ENCODE measurements at places on chromosomes 1 and 21.

GRCh38 chr1:156858555-156858956 is 361 bp downstream of the INSRR start:
- no peak for DNase-seq

DNA sequence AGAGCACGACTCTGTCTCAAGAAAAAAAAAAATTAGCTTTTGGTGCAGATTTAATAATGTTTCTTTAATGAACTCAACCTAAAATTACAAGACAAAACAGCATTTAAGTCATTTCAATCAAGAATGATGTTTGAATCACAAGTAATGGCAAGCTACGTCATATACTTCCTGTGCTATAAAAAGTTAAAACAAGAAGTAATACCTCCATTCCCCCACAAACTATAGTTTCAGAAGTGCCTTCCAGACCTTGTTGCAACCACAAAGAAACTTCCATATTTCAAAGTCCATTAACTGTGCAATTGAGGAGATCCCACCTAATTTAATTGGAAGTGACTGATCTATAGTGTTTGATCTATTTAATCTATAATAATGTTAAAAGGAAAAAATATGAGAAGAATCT is 15.1 kb downstream of the NRDC start:
- no peak for DNase-seq

DNA sequence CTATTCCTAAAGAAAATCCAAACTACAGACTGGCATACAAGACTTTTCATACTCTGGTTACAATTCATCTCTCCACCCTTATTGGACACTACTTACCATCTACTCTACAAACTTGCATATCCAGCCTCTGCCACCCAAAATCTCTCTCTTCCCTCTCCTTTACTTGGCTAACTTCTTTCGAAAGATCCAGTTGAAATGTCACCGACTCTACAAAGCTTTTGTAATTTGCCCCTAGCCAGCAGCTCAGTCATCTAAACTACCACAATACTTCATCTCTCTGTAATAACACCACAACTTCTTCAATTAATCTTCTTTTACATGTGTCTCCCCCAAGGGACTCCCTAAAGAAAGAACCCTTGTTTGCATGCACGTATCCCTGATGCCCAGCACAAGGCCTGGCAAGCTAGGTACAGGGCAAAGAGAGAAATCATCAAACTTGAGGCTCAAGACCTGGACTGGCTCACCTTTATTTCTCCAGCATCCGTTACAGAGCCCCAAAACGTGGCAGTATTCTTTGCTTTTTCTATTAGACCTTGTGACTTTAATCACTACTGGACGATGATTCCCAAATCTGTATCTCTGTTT is 2.7 kb downstream of the ZBTB21 start:
- no peak for DNase-seq

DNA sequence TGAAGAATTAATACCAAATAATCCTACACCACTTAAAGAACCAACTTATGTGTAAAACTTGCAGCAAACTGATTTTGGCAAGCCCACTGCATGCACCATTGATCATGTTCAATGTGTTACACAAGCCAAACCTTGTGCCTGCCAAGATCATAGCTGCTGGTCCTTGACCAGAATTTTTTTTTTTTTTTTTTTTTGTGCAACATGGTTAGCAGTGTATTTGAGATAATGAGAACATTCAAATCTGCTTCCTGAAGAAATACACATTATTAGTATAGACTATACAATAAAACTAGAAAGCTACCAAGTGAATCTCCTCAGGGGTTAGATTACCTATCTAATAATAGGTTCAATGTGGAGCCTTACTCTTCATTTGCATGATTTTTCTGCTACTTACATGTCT is 421.0 kb downstream of the MRPL39 start:
- DNase-seq, result no peak

DNA sequence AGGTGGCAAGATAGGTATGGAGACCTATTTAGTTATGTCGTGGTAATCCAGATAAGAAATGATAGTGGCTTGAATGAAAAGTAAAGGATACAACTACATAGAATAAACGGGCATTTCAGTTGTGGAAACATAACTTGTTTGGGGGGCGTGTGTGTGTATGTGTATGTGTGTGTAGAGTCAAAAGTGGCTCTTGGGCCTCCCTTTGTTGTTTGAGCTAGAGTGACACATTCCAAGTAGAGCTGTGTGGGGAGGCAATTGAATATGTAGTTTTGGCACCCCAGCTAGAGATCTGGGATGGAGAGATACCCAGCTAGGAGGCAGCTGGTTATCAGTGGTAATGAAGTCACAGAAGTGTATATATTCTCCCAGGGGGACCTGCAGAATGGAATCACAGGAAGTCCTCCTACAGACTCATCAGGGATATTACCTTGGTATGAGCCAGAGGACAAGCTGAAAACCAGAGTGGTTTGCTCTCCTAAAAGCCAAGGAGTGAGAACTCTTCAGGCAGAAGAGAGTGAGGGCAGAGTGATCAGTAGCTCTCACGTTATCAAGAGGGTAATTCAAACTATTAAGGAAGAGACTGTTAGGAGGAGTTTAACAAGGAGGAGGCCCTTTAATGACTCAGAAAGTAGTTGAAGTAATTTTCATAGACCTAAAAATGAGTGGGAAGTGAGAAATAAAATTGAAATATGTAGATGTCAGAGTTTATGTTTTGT is 5.1 kb downstream of the CR1L start:
- DNase-seq, result no peak

DNA sequence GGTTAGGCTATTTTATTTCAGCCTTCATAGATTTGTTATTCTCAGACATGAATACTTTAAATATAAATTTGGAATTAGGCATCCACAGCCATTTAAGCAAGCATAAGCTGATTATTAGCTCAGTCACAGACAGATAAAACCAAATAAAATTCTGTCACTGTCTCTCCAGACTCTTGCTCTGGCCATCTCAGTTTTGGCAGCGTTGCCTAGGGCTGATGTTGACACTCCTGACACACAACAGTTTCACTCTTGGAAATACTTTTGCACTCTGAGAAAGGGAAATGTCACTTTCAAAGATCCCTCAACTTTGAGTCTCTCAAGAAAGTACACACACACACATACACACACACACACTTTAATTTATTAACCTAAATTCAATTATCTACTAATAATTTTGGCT is 372.7 kb downstream of the BRINP3 start:
- no peak for DNase-seq

DNA sequence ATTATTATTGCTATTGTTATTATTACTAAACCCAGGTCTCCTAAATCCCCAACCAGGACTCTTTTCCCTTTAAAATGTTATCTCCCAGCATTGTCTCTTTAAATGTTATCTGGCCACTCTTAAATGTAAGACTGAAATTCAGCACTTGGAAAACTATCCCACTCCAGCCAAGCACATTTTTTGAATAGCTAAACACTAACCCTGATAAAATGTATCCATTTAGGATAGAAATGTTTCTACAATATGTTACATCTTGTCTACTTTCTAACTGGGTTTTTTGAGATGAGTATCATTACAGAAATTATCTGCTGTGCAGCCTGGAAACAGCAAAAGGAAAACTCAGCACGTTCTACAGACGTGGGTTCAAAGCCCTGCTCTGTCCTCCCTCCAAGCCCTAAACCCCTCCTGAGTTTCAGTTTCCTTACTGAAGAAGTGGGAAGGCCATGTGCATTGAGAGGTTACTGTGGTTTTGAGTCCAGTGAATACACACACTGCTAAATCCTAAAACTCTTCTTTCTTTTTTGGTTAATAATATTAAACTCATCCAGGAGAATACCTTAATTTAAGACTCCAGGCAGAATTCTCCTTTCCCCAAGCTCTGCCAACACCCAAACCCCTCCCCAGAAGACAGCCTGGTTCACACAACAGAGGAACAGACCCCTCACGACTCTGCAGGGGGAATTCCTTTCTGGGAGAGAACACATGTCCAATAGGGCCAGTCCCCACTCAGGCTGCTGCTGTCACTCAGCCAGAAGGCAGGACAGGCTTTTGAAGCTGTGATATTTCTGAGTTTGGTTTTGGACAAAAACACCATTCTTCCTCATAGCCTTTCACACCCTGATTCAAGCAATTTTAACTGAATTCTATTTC is 41.9 kb downstream of the HIVEP3 start:
- no peak for DNase-seq

DNA sequence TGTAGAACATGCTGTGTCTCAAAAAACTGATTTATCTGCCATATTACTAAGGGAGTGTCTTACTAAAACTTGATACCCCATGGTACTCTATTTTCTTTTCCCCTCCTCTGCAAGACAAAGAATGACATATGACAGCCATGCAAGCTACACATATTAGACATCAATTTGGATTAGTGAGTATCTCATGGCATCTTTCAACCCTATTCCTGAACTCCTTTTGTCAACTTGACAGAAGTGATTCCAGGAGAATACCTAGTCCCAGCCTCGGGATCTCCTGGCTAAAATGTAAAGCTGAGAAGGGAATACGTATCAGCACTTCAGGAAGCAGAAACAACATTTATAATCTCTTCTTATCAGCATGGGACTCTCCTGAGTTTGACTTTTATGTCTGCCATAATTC is 43.7 kb downstream of the ADGRL2 start:
- DNase-seq, result no peak

DNA sequence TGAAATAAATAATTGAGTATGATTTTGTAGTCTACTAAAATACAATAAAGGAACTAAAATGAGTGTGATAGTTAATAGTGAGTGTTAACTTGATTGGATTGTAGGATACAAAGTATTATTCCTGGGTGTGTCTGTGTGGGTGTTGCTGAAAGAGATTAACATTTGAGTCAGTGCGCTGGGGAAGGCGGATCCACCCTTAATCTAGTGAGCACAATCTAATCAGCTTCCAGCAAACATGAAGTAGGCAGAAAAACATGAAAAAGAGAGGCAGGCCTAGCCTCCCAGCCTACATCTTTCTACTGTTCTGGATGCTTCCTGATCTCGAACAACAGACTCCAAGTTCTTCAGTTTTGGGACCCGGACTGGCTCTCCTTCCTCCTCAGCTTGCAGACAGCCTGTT is 1716.6 kb downstream of the MRPL39 start:
- no peak for DNase-seq

DNA sequence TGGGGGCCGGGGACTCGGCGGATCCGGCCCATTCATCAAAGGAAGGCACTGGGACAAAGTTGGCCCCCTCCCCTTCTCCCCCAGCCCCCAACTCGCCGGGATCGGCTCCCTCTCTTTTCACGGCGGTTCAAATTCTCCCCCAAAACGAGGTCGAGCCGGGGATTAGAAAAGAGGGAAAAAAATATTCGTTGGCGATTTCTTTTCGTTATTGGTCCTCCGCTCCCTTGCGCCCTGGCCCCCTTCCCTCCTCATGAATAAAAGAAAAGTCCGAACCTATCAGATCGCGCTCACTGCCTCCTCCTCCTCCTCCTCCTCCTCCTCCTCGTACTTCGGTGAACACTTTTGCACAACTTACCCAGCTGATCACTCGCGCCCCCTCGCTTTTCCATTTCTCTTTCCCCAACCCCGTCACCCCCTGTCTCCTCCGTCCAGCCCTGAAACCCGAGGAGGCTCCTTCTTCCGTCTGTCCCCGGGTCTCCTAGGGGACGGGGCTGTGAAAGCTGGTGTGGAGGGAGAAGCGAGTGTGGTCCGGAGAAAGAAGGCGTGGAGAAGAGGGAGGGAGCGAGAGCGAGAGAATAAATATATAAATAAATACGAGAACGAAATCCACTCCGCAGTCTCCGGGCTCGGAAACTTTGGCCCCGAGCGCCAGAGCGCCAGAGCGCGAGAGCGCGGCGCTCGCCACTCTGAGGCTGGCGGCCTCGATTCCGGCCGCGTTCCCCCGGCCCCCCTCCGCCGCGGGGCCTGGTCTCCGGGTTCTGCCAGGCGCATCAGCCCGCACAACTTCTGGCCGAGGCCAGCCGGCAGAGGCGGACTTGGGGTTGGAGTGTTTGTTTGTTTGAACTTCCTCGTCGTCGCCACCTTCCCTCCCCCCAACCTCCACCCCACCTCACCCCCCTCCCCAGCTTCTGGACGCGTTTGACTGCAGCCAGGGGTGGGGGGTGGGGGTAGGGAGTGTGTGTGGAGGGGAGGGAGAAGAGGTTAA is at the start of gene PAX7:
TSS of gene PAX7 (plus strand) at position 336 of the 985 bp plus-strand sequence. CDS start 758 bp downstream, outside the sequence.
- DNase-seq, result no peak
